Activated CD4-positive, alpha-beta T cell treated with anti-CD3 and anti-CD28 coated beads for 24 hours (primary cell): ENCODE measurements at places on chromosomes 5 and 9.
A peak's percentile ranks its signal among the peaks of the same experiment; 100 is the strongest.

GRCh38 chr5:58366461-58366860 is 93.4 kb downstream of the PLK2 start:
- no peak for DNase-seq

DNA sequence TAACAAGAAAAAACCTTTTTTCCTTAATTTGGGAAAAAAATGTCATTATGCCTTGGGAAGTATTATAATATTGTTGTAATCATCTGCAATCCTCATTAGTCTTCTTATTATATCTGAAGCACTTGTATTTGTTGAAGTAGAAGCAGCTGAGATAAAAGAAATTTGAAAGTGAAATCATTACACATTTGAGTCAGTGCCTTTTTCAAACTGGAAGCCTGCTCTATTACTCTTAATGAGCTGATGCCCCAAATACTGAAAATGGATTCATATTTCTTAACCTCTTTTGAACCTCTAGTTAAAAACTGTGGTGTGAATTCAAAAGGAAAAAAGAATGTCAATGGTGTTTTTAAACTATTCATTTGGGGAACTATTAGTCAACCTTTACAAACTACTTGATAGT is 1027.7 kb downstream of the NR2F1-AS1 start:
- DNase-seq: no peak

GRCh38 chr5:88707216-88707965 is 175.6 kb downstream of the MEF2C start:
- no peak for DNase-seq

GRCh38 chr9:129237803-129238202 is 59.7 kb upstream of the IER5L start:
- DNase-seq: no peak

DNA sequence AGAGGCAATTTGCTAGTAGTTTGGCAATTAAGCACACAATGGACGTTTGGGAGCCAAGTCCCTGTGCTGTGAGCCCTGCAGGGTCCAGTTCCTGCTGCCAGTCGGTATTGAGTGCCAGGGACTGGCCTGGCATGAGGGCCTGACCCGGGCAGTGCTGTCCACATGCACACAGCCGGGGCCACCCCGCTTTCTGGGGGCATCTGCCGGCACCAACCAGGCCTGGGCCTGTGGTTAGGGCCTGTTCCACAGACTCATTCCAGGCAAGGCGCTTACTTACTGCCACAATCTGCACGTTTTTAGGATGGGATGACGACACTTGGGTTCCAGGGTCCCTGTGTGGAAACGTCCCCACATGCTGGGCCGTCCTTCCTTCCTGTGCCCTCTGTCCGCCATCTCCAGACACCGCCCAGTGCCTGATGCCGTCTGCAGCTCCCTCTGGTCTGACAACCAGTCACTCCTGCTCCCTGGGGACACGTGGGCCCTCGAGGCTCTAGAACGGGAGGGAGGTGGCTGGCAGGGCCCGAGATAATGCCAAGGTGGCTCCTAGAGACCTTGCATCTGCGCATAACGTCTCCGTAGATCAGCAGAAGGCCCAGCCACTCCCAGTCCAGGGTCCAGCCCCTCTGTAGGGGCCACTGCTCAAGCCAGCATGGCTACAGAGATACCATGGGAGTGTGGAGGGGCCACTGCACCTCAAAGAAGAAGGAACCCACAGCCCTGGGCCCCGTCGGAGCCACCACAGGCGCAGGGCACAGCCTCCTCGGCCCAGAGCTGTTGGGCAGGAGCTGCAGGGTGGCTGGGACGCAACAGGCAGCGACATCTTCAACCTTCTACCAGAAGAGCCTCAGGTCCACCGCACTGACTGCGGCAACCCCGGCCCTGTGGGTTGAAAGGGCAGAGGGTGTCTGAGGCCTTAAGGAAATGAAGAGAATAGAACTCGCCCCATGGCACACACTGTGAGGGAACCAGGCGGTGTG is 24.7 kb downstream of the SLC9A3 start:
- no peak for DNase-seq

DNA sequence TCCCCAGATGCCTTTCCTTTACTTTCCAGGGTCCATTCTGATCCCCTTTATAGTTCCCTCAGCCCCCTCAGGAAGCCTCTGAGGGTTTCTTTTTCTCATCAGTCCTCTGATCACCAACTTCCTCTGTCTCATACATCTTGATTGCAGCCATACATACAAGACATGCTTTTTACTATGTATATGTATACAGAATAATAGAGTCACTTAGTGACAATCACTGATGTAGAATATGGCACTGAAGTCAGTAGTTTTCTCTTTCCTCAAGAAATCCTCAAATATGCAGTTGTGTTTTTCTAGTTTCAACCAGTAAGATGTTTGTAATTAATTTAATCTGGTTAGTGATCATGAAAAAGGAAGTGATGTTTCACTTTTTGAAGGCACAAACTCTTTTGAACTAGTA is 364.1 kb downstream of the MAN2A1 start:
- no peak for DNase-seq

DNA sequence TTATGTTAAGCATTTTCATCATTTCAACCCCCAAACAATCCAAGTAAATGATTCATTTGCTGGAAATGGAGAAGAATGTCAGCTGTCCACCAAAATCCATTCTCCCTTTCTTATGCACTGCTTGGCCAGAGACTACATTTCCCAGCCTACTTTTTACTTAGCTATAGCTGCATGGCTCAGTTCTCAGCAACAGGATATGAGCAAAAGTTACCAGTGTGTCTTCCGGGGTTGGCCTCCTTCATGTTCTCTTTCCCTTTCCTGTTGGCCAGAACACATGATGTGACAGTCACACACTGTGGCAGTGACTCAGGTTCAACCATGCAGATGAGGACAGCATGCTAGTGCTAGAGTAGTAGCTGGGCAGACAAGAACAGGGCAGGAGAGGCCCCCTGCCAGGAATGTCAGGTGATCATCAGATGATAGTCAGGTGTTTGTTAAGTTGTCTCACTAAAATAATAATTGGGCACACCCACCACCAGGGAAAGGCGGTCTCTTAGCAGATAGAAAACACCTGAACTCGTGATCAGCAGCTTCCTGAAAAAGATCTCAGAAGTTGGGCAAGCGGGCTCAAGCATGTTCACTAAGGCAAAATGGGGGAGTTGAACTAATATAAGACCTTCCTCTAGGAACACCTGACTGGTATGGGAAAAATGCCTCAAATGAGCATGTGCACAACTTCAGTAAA is 12.2 kb downstream of the GPR150 start:
- DNase-seq: peak; percentile 49

DNA sequence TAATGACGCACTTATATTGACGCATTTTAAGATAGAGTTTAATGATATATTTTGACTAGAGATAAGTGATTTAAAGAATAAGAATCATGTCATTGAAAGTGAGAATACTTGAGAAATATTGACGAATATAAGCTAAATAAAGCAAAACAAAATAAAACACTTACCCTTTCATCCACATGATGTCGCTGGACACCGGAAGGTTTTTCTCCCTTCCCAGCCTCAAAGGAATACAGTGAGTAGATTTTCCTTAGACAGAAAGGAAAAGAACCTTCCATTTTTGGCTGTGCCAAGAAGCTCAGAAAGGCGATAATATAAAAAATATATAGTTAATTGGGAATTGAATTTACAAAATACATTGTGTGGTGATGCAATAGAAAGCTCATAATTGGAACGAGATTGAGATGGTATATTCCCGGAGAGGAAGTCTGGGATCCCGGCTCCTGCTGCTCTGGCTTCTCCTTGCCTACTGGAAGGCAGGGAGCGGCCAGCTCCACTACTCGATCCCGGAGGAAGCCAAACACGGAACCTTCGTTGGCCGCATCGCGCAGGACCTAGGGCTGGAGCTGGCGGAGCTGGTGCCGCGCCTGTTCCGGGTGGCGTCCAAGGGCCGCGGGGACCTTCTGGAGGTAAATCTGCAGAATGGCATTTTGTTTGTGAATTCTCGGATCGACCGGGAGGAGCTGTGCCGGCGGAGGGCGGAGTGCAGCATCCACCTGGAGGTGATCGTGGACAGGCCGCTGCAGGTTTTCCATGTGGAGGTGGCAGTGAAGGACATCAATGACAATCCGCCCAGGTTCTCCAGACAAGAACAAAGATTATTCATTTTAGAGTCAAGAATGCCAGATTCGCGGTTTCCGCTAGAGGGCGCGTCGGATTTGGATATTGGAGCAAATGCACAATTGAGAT is at the start of gene PCDHA5:
TSS of gene PCDHA5 (plus strand) at position 239 of the 906 bp plus-strand sequence.
- DNase-seq: no peak

DNA sequence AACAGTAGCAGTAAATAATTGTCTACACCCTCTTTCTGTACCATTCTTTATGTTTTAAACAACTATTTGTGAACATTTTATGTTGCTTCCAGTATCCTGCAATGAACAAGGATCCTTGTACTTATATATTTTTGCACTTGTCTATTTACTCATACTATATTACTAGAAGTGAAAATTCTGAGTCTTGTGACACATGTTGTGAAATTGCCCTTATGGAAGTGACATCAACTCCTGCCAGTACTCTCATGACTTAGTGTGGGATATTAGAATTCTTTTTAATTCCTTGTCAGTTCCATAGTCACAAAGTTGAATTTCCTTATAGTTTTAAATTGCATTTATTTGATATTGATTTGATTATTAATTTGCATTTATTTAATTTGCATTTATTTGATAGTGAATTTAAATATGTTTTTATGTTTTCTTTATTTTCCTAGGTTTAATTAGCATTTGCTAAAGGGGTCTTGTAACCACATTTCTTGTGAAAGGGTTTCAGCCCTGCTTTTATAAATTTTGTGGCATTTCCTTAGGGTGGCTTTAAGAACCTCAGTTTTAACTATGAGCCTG is 27.7 kb downstream of the PARP8 start:
- DNase-seq: no peak
